ENCODE measurements at places on chromosomes 16 and 17. TPM values are rescaled to one million over a fixed set of nuclear protein-coding genes. Genes with fewer than 3 reads are reported as not detected.

MPRIP gene
- 118 TPM for total RNA-seq

OVCA2 gene
- 74.0 TPM for total RNA-seq

CSH2 gene
- not detected for total RNA-seq

ACE gene
- total RNA-seq, result 0.78 TPM

CNTNAP1 gene
- 4.6 TPM for total RNA-seq

CHD9NB gene
- total RNA-seq, result 0.11 TPM

LPO gene
- not detected for total RNA-seq

ANKS3 gene
- total RNA-seq, result 12.6 TPM

SLC47A1 gene
- 1.3 TPM for total RNA-seq

ZMYND15 gene
- 0.08 TPM for total RNA-seq

HSD17B2 gene
- 12.3 TPM for total RNA-seq

PTGES3L gene
- total RNA-seq, result not detected

EFCAB13 gene
- 5.2 TPM for total RNA-seq

TM4SF5 gene
- total RNA-seq, result not detected

CD300E gene
- not detected for total RNA-seq

CLEC18A gene
- 0.08 TPM for total RNA-seq

ALDH3A2 gene
- total RNA-seq, result 74.6 TPM

RAD51D gene
- total RNA-seq, result 5.9 TPM

SMPD3 gene
- not detected for total RNA-seq

RDM1 gene
- total RNA-seq, result 1.0 TPM

SLC5A2 gene
- total RNA-seq, result not detected

MFSD6L gene
- total RNA-seq, result not detected

COIL gene
- total RNA-seq, result 10.8 TPM

PPP1R27 gene
- total RNA-seq, result not detected

ASIC2 gene
- total RNA-seq, result not detected

ENPP7 gene
- not detected for total RNA-seq

CCL1 gene
- not detected for total RNA-seq

SHMT1 gene
- 17.9 TPM for total RNA-seq

CA4 gene
- not detected for total RNA-seq

SMIM36 gene
- not detected for total RNA-seq

ZNF750 gene
- total RNA-seq, result 0.08 TPM

ACAP1 gene
- 5.6 TPM for total RNA-seq

NPIPB13 gene
- total RNA-seq, result not detected

PSMD11 gene
- 72.6 TPM for total RNA-seq

GRB7 gene
- total RNA-seq, result 31.5 TPM

EVI2B gene
- 0.47 TPM for total RNA-seq

KRT25 gene
- total RNA-seq, result not detected

FBXW10 gene
- total RNA-seq, result not detected

FBXL16 gene
- 2.0 TPM for total RNA-seq

ABCA6 gene
- 0.04 TPM for total RNA-seq

ABCC11 gene
- total RNA-seq, result 0.04 TPM

HYDIN gene
- 0.19 TPM for total RNA-seq

PDILT gene
- not detected for total RNA-seq

Measured in hair follicular keratinocyte (primary cell).